ENCODE measurements at places on chromosomes 11 and 22.

DNA sequence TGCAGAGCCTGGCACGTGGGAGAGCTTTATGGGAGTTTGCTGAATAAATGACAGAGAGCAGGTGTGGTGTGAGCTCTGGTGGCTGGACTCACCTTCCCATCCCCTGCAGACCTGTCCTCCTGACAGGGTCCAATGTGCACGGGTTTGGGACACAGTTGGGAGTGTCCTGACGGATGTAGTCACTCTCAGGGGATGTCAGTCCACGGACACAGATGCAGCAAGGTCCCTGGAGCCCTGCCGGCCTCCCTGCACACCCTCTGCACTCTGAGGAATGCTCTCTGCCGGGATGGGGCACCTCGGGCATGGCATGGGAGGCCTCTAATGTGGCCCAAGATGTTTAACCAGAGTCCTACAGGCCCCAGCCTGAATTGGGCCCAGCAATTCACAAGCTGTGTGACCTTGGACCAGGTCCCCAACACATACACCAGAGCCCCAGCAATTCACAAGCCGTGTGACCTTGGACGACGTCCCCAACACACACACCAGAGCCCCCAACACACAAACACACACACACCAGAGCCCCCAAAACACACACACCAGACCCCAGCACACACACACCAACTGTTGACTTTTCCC, 30.0 kb upstream of the RFPL3 start:
- DNase-seq = no peak

GRCh38 chr22:50674606-50675552, 2.3 kb downstream of the SHANK3 start:
- DNase-seq = no peak

- DNase-seq = no peak
Observed at GRCh38 chr11:85755285-85755684, 55.7 kb downstream of the SYTL2 start.

- no peak for DNase-seq
Observed at GRCh38 chr11:129442171-129442570, 66.5 kb downstream of the BARX2 start.

DNA sequence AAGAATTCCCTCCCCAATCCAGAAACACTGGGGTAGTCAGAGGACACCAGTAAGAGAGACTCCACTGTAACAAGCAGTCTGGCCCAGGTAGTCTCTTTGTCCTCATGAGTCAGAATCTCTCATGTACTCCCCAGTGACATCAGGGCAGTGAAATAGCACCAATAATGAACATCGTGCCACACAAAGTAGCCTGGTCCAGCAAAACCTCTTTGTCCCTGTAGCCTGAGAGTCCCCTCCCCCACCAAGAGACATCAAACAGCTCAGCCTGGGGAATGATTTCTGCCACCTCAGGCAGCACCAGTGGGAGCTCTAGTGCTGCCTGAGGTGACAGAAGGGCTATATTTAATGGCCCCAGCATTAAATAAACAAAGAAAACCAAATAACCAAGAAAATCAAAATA, 88.1 kb downstream of the SBF2 start:
- no peak for DNase-seq

DNA sequence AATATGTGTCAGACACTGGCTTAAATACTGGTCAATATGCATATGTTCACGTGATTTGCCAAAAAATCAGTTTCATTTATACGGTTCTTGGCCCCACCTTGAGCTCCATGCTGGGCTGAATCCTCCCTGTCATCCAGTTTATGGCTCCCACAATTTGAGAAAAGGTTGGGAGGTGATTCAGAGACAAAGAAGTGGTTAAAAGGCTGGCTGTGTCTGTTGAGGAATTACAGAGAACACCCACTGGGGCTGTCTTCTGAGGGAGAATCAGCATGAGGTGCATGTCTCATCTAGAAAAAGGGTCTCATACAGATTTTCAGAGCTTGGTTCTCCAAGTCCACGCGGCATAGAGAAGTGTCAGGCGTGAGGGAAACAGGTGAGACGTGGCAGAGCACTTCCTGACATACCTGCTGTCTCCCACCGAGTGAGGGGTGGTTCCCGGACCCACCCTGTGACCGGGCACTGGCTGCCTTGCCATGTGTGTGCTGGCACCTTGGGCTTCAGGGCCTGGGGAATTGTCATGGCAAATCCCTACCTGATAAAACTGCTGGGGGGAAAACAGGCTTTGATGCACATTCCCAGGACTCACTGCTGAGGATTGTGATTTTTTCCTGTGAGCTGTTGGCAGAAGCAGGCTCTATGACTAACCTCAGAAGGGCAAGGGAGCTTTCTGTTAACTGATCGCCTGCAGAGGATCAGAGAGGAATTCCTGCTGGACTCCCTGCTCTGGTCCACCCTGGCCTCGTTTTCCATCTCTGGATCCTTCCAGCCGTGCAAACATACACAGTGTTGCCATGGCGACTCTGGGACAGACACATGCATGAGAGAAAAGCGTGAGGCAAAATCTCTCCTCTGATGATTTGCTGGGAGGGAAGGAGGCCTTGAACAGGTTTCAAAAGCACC, 223.6 kb downstream of the ADAMTS15 start:
- DNase-seq = no peak

DNA sequence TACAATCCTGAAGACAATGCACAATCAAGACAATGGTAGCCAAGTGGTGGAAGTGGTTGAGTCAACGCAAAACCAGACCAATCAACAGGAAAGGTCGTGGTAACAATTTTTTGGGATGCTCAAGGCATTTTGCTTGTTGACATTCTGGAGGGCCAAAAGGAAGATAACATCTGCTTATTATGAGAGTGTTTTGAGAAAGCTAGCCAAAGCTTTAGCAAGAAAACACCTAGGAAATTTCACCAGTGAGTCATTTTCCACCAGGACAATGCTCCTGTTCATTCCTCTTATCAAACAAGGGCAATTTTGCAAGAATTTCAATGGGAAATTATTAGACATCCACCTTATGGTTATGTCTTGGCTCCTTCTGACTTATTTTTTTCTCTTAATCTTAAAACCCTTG, 1932.2 kb upstream of the RAG2 start:
- no peak for DNase-seq

GRCh38 chr11:130801333-130802122, 114.8 kb downstream of the SNX19 start:
- DNase-seq = no peak

GRCh38 chr22:47394504-47395440, 632.3 kb downstream of the TBC1D22A start:
- no peak for DNase-seq

DNA sequence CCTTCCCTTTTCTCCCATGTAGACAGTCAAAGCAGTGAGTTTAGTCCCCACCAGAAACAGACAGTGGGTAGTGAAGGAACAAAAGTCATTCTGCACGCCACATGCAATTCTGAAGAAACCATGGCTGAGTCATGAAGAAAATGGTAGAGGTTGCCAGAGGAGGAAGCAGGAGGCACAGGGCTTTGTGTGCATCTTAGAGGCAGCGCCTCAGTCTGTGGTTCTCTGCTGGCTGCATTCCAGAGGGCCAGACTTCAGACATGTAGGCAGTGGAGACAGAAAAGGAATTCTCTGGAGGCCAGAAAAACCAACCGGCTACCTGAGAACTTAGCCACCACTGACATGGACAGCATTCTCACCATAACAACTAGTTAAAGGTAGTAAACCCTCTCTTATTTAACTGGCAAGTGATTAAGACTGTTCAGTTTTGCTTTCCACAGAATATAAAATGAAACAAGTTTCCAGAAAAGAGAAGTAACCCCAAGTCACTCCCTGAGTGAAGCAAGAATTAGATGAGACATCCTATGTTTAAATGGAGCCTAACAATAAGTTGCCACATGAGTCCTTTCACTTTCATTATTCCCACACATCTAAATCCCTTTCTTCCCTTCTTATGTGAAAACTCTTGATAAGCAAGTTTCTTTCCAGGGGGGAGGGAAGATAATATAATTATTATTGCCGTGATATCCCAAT, 556.1 kb downstream of the SOX6 start:
- no peak for DNase-seq

GRCh38 chr22:33737662-33738061, 182.6 kb downstream of the LARGE1 start:
- no peak for DNase-seq

DNA sequence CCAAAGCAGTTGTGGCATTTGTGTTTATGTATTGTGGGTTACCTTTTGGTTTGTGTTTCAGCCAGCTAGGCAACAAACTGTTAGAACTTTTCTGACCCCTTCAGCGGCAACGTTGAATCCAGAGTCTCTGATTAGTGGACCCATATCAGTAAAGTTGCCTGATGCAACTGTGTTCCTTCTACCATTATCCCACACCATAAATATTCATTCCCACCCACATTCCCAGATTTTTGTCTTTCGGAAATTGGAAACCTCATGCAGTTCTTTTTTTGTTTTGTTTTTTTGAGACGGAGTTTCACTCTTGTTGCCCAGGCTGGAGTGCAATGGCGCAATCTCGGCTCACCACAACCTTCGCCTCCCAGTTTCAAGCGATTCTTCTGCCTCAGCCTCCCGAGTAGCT, 30.7 kb upstream of the RBX1 start:
- DNase-seq = no peak

GRCh38 chr22:46577368-46578249, 40.2 kb upstream of the CELSR1 start:
- no peak for DNase-seq

GRCh38 chr11:65215441-65216076, 33.8 kb downstream of the CAPN1 start:
- DNase-seq = no peak

DNA sequence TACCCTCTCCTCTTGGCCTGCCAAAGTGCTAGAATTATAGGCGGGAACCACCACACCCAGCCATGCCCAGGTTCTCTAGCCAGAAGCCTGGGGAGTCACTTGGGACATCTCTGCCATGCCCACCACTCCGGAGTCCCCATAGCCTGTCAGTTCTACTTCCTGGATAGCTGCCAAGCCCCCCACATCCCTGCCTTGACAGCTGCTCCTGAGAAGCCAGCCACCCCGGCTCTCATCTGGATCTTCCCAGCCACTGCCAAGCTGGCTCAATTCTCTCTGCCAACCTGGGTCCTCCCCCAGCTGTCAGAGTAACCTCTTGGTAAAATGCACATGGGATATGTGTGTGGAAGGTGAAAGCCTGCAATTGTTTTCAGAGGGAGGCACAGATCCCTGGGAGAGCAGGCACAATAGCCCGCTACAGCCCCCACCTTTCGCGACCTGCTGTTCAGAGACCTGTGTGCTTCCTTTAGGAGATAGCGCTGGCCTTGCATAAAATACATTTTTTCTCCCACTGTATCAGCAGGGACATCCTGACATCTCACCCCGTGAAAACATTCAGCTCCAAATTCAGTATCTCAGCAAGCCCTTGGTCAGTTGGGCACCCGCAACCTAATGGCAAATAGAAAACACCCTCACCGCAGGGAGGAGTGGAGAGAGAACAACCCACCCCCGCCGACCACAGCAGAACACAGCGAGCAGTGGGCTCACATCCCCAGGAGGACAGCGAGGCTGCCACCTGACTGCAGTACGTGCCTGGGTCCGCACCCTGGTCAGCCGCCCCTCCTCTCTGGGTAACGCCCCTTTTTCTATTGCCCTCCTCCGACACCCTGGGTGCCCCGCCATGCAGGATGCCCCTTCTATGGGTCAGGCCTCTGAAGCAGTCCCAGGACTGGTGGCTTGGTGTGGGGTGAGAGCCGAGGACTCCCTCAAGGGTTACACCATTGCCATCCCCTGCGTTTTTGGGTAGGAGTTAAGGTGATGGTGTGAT, 1342.2 kb downstream of the BRD1 start:
- no peak for DNase-seq

DNA sequence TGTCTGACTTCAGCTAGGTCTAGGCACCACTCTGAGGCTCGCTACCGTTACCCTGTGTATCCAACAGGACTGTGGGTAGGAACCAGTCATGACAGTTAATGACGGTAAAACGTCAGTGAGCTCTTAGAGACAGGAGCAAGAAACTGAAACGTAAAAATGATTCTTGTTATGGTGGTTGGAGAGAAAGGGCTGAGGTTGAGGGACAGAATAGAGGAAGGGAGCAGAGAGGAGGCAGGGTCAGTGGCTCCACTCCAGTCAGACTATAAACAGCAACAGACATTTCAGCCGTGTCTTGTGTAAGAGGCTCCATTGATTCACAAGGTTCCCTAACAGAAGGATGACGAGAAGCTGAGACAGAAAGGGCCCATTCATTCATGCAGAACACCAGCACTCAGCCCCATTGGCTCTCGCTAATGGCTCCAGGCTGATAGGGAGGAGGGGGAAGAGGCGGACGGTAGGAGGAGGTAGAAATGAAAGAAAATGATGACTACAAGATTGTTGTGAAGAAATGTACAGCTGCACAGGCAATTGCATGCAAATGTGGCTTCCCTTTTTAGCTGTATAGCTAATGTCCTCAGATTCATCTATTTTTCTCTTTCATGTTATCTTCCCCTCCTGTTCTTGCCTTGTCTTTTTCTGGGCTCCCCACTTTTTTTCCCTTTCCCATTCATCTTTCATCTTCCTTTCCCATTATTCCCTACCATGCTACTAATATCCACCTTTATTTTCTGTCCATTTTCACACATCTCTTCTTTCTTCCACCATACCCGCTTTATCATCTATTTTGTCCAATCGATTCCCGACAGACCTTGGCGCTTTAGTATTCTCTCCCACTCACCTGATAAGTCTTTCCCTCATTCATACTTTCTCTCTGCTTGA, 34.3 kb downstream of the ETS1 start:
- DNase-seq = no peak

DNA sequence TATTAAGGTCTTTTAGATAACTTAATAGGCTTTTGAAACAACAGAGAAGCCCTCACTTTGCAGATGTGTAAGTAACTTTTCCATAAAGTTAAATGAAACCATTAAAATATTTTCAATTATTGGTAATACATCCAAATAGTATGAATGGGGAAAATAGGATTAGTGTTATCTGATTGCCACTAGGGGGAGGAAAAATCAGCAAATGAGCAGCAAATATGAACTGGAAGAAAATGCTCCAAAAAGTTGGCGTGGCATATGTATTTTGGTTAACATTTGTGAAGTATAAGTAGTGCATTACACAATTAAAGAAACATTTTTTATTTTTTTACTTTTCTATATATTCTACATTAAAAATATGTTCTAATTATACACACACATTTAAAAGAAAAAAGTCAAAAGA, 259.8 kb upstream of the ANO5 start:
- no peak for DNase-seq

DNA sequence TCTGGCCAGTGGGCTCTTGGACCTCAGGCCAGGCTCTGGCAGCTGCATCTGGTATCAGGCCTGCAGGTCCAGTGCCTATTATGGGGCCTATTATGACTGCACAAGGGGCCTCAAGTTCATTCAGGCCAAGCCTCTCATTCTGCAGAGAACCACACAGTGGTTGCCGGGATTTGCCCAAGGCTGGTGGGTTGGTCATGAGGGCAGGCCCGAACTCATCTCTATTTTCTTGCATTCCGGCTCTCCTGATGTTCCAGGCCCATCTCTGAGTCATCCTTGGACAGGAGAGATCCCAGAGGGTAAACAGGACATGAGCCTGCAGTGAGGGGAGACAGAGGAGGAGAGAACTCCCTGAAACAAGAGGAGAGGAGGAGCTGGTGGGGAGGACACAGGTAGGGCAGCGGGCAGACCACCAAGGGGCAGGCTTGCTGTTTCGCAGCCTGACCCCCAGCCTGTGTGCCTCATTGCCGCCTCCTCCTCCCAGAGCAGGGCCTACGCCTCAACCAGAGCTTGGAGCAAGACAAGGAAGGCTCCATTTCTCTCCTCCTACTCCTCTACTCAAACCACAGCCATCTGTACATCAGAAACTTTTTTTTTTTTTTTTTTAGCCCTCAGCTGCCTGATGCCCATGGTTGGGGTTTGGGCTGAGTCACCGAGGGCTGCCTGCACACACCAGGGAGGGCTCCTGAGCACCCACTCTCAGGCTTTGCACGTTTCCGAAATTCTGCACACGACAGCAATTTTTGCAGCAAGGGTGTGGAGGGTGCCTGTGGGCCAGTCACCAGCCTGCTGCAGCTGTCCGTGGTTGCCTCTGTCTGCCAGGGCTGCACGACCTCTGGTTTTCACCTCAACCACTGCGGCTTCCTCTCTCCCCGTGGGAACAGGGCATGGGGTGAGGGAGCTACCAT, 12.7 kb upstream of the TREH start:
- DNase-seq = peak; percentile 43

All from activated CD4-positive, alpha-beta T cell treated with anti-CD3 and anti-CD28 coated beads for 24 hours (primary cell).